Mucosa of descending colon (tissue), 3 donors: ENCODE measurements at places on chromosomes 7 and 10.

DNA sequence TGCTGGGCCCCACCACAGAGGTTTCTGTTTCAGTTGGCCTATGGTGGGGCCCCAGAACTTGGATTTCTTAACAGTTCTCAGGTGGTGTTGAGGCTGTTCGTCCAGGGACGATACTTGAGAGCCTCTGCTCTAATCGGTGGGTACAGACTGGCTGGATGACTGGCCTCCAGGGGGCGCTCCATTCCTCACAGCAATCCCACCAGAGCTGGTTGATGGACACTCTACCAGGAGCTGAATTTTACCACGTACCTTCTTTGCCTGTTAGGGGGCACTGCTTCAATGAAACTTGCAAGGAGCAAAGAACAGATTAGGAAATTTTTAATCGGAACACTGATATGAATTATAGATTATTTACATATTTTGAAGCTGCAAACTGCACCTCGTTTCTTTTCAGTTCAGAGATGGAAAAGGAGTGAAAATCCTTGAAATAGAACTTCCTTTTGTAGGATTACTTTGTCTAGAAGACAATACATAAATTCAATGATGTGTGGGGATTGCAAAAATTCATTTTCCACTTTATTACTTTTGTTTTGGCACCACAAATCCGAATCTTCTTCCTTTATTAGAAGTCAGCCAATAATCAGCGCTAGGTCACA, 44.8 kb downstream of the KBTBD2 start:
- DNase-seq: peak; percentile 91

DNA sequence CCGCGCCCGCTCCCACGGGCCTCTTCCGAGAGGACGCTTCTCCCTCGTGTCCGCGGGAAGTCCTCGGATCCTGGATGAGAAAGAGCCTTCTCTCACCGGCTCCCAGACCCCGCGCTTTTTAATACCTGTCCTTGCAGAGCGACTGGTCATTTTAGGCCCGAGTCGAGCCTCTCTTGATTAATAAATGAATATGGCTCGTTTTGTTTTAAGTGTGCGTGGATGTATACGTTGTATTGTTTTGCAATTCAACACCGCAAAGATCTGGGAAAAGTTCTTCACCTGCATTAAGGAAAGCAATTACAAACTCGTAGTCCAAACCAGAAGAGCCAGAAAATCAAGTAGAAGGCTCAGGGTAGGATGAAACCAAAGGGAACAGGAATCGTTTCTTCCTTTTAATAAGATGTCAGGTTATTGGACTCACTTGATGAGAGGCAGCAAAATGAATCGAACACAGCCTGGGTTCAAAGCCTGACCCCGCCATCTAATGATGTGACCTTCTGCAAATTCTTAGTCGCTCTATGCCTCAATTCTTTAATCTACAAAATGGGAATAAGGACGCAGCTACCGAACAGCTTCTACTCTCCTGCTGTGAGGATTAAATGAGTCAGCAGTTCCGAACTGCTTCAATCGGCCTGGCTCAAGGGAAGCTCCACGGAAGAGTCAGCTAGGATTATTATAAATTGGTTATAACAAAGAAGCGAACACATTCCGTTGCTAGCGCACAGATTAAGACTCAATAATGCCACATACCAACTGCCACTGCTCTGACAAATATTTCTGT, 277.8 kb upstream of the NEBL start:
- no peak for DNase-seq

GRCh38 chr7:46835556-46835955, 746.4 kb downstream of the TNS3 start:
- no peak for DNase-seq

- DNase-seq: no peak
These were observed 7.4 kb downstream of the YWHAG start for GRCh38 chr7:76351372-76351771.

DNA sequence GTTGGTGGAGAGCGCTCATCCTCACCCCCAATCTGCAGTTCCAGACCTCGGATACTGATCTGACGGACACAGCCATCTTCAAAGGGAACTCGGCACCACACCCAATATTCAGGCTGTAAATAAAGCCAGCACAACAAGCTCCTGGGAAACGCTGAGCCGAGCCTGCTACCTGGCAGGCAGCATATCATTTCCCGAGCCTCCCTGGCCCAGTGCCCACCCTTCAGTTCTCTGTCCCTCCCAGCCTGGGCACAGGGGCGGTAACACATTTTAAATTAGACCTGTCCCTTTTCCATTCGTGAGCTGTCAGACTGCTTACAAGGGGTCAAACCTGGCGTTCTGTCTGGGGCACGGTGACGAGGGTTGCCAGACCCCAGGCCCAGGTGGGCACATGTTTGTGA, 250.5 kb downstream of the ARHGAP12 start:
- no peak for DNase-seq

DNA sequence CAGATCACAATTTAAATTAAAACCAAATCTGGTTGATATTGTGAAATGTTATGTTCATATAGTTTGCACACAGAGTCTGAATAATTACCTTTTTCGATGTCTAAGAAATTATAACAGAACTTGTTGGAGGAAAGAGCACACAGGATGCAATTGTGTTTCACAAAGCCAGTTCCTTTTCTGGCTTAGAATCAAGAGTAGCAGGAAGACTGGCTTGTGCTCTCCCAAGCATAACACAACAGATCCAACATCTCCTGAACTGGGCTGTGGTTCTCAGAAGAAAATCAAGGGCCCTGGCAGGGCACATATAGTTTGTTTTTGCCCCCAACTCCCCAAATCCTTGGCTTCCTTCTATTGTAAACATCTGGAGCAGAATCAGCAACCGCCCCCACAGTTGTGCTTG, 62.7 kb downstream of the LRRC4 start:
- DNase-seq: no peak
